Mesendoderm (in vitro differentiated cells): ENCODE measurements at places on chromosomes 4 and X.

- DNase-seq, result no peak
These were observed 4.5 kb downstream of the RAPGEF2 start for GRCh38 chr4:159107203-159107925.

GRCh38 chr4:10599574-10599973, 85.0 kb downstream of the CLNK start:
- peak; percentile 85 for DNase-seq

DNA sequence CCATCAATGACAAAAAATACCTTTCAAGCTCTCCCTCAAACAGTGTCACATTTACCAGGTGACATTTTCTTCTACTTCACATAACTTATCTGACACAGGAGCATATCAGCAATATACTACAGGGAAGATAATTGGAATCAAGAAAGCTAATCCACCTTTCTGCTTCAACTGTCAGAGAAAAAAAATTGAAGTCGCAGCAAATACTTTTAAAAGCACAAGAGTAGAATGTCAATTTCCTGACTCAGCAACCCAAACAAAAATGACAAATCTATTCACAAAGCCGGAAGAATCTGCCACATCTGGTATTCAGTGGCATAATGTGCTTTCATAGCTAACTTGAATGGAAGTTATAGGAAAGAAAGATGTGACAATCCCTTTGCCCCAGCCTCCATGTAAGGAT, 36.7 kb downstream of the AGA start:
- no peak for DNase-seq

DNA sequence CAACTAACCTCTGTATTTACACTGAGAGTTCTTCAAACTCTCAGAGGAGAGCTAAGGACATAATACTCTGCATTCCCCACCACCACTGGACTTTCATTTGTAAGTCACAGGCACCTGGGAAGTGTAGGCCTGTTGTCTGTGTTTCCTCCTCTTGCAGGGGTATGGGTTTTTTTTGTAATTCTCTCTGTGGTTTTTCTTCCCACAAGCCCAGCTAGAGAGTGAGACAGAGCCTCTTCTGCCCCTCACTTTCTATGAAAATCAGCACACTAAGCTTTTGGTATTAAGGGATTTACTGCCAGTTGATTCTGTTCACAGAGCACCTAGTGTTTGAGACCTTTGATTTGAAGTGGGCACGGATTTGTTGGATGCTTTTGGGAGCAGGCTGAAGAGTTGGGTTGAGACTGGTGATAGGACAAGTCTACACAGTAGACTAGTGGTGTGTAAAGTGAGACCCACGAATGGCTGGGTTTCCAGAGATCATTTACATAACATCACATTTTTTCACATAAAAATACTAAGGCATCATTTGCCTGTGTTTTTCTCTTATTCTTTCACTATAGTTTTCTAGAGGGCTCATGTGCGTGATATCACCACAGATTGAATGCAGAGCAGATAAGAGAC, 28.9 kb upstream of the WDR17 start:
- no peak for DNase-seq

GRCh38 chr4:132513491-132513890, 635.6 kb upstream of the PCDH10 start:
- DNase-seq, result peak; percentile 77

- DNase-seq, result no peak
These were observed 20.9 kb upstream of the XPNPEP2 start for GRCh38 chrX:129717892-129718291.

DNA sequence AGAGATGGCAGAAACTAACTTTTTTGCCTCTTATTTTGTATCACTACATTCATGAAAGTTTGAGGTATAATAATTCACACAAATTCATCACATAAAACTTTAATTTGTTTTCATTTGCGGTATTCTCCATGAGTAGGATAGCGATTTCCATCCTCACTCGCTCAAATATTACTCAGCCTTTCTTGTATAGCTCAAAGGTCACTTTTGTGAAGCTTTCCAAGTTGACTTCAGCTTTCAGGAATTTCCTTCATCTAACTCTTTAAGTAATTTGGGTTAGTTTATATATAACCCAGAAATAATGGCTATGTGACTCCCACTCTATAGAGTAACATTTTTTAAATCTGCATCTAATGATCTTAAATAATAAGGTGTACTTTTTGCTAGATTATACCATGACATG, 314.4 kb downstream of the IL1RAPL1 start:
- no peak for DNase-seq

DNA sequence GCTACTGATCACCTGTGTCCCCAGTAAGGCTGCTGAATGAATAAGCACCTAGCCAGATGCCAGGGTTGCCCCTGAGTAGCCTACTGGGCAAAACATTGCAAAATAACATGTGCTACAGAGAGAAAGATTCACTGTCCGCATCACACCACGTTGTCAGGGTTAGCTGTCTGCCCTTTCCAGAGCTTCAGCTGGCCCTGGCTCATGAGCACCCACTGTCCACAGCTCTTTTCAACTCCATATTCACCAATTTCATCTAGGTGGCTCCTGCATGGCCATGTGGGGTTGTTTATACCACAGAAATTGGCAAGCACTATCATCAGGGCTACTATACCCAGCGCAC, 227.7 kb upstream of the PSAPL1 start:
- DNase-seq, result no peak

- no peak for DNase-seq
These were observed 12.8 kb upstream of the NSUN7 start for GRCh38 chr4:40736910-40737309.

- DNase-seq, result no peak
These were observed 150.5 kb upstream of the RXFP1 start for GRCh38 chr4:158371158-158371557.

DNA sequence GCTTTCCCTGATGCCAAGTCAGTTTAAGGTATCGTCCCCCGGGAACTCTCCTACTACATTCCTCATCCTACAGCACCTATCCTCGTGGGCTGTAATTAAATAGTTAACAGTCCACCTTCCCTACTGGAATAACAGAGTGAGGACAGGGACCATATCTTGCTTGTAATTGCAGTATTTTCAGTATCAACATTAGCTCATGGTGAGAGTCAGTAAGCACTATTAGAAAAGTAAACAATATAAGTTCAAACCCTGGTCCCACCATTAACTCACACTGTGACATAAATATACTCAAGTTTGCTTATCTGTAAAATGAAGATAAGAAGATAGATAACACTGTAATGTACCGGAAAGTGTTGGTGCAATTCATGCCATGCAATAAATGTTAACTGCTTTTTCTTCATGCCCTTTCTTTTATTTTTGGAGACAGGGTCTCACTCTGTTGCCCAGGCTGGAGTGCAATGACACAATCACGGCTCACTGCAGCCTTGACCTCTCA, 61.3 kb downstream of the SH3RF1 start:
- peak; percentile 36 for DNase-seq

DNA sequence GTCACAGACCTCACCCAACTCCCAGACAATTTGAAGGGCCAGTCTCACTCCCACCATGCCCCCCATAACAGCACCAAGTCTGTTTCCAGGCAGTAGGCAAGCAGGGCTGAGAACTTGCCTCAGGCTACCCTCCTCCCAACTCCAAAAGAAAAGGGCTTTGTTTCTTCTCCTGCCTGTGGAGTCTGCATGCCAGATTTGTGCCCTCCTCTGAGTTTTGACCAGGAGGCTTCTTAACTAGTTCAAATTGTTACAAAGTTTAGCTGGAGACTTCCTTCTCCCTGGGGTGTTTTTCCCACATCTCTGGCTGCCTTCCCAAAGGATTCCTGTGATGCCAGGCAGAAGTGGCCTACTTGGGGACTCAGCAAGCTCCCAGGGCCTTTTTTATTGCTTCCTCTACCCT, 29.6 kb downstream of the PBDC1 start:
- DNase-seq, result no peak

DNA sequence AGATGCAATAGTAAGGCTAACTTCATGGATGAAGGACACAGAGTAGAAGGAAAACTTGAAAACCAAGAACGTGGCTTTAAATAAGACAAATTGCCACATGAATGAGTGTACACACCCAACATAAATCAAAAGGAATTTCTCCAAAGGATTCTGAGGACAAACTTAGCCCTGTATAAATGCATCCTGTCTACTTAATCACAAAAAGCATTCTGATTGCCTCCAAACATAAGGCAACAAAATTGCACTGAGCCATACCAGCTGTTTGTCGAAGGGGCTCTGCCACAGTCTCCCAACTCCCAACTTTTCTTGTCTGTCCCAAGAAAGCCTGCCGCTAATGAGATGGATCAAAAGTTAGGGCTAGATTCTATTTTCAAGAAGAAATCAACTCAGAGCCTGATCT, 194.3 kb downstream of the SOWAHB start:
- no peak for DNase-seq

DNA sequence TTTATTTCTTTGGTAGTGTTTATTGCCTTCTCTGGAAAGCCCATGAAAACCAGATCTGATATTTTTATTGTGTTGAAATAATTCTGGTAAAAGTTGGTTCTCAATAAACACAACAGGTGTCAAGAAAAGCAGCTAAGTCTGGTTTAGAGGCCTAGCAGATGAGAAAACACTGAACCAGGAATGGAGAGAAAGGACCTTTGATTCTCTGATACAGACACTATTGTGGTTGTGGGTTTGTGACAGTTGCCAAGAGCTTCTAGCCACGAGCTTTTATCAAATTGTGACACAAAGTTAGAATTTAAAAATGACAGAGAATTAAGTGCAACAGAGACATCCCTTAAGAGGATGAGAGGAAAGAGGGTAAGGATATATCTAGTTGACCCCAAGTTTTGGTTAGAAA, 42.6 kb downstream of the DDIT4L start:
- DNase-seq, result no peak

DNA sequence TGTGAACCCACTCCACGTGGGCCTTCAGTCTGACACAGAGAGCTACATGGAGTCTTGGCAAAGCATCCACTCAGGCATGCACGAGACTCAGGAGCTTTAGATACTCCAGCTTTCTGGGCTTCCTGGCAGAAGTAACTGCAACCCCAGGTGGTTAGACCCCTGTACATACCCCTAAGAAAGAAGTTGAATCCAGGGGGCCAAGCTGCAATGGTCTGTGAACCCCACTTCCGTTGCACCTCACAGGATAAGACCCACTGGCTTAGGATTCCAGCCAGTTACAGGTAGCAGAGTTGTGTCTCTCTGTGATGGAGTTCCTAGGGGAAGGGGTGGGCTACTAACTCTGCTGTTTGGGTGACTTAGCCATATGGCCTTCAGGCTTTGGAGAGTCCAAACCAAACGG, 21.4 kb upstream of the FAAH2 start:
- DNase-seq, result no peak

DNA sequence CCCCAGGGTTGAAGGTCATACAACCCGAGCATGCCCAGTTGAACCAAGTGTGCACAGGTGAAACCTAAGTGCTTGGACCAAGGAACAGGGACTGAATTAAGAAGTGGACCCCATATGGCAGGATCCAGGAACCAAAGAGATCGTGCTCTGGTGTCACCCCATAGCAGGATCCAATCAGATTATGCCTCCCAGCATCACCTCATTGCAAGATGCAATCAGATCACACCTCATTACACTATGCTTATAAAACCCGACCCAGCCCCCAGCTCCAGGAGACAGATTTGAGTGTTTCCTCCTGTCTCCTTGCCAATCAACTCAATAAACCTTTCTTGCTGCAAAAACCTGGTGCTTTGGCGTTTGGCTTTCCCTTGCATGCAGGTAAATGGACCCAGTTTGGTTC, 37.6 kb downstream of the EFHC2 start:
- DNase-seq, result peak; percentile 25

DNA sequence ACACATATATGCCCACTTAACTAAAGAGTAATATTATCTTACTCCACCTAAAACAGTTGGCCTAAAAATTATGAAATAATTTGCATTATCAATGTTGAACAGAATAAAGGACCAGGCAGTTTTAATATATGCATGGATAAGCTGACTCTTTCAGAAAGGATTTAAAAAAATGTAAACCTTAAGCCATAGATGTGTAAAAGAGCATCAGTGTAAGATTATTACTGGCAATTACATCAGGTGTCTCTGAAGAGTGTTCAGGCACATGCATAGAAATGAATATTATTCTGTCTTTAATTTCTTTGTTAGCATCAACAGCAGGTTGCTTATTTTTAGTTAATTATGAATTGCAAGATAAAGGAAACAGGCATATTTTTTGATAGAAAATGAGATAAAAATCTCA, 1353.8 kb downstream of the C4orf33 start:
- no peak for DNase-seq

GRCh38 chrX:120308959-120309872, 2.0 kb downstream of the TMEM255A start:
- peak; percentile 94 for DNase-seq

DNA sequence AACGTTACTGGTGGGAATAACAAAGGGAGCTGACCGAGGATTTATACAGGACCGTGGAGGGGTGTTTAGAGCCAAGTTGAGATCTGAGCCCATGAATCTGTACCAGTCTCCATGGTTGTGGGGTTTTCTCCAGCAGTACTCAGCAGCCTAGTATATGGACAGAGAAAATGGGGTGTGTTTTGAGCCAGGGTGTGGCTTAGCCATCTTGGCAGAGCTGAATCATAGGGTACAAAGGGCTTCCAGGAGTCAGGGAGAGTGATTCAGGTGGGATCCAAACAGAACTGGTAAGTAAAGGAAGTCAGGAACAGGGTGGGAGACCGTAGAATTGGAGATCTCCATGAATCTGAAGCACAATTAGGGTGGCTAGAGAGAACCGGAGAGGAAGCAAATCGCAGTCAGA, 7.4 kb upstream of the HPRT1 start:
- DNase-seq, result no peak

DNA sequence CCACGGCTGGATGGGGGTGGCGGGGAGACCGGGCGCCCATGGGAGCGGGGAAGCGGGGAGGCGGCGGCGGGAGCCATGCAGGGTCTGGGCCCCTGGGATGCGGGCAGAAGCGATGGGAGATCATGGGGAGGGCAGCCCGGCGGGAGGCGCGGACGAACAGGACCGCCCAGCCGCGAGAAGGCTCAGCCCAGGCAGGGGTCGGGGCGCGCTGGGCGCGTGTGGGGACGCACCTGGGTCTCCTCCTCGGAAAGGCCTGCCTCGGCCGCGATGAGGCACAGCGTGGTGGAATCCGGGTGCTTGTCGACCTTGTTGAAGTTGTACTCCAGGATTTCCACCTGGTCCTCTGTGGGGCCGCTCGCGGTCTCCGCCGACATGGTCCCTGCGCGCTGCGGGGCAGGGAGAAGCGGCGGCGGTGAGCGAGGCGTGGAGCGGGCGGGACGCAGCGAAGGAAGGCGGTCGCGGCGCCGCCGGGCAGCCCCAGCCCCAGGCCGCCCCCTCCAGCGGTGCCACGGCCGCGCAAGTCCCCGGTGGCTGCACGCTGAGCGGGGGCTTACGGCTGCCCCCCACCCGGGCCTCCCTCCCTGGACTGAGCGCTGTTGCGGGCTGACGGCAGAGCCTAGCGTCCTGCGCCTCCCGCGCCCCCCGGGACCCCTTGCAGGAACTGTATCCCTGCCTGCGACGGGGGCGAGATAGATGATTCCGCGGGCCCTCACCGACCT, 25.3 kb downstream of the HOPX start:
- DNase-seq, result no peak

- DNase-seq, result no peak
These were observed 35.5 kb downstream of the OFD1 start for GRCh38 chrX:13770013-13770535.

- no peak for DNase-seq
These were observed 103.9 kb downstream of the STIM2 start for GRCh38 chr4:26964512-26964911.

GRCh38 chrX:97326456-97326855, 442.7 kb downstream of the RPA4 start:
- no peak for DNase-seq

- DNase-seq, result peak; percentile 82
These were observed at the start of gene TCEAL9 for GRCh38 chrX:103356130-103356798. Gene TCEAL9 (plus strand): TSS chrX:103356506. CDS start chrX:103357685, 1,179 bp downstream.
